Activated CD8-positive, alpha-beta memory T cell treated with anti-CD3 and anti-CD28 coated beads for 4 hours (primary cell): ENCODE measurements at places on chromosomes 2 and 18.

DNA sequence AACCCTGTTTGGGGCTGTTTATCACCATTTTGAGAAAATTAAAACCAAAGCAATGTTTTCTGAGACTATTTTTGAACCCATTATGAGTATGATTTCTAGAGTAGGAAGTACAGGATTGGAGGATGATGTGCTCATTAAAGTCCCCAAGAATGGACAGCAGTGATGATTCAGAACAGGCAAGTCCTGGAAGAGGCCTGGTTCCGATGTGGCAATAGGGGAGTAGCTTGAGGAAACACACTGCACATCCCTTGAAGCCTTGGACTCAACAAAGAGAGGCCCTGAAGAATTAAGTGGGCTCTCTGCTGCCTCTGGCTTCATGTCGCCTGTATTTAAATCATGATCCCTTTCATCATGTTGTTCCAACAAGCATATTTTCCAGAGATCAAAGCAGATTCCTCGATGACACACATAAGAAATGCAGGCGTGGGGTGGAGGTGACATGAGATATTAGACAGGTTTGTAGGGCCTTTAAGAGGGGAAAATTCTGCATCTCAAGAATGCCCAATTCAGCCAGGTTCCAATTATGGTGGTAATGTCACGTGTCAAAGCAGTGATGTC is 242.2 kb downstream of the FHOD3 start:
- no peak for DNase-seq

GRCh38 chr2:172985139-172985892 is 90.3 kb upstream of the MAP3K20 start:
- no peak for DNase-seq

GRCh38 chr18:13269013-13269280 is 50.4 kb downstream of the LDLRAD4 start:
- no peak for DNase-seq

DNA sequence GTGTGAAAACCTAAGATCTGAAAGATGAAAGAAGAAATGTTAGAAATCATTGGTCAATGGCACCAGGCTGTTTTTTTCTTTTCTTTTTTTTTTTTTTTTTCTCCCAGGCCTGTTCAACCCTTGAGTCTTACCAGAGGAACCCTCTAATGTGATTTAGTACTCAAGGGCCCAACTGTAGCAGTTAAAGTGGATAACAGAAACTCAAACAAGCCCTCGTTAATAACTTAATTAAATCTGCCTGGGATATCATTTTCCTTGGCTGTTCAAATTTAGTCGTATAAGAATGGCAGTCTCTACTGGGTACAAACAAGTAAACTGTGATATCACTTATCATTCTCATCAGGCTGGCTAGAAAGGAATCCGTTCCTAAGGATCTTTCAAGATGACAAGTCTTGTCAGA is 16.5 kb downstream of the ARL4C start:
- DNase-seq: no peak

DNA sequence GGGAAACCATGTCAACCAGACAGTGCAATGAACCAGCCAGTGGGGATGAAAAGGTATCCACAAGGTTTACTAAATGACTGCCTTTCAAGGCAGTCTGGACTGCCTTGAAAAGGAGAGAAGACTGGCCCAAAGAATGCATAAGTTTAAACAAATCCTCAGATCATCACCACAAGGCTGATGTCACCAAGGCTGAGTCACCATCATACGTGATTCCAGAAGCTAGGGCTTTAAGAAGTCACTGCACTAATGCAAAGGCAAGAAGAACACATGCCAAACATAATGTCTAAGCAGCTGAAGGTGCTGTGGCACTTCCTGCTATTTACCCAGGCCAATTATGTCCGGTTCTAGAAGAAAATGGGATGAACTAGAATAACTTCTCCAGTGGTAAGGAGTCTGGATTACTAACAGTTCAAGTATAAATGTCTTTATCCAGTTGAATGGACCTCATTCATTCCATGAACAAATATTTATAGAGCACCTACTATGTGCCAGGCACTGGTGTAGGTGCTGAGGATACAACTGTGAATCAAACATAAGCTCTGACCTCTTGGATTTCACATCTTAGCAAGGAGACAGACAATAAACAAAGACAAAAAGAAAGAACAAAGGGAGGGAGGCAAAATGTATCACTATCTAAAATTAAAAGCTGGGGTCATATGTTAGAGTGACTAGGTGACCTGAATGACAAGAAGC is 37.6 kb upstream of the ONECUT2 start:
- no peak for DNase-seq

- DNase-seq: no peak
Measured at GRCh38 chr2:25483607-25484266, 142.0 kb upstream of the DNMT3A start.

DNA sequence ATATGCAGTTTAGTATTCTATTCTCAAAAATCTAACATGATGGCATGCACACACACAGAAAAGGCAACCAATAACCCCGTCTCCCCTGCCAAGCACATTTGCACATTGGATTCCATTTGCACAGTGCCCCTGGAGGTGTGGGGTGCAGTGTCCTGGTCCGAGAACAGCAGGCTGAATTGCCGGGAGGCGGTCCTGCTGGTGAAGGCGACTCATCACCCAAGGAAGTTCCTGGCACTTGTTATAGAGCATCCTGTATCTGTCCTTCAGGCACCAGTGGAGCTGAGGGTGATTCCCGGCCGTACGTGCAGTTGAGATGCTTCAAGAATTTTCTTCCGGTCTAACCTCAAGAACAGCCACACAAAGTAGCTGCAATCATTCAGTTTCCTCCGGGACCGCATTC is 73.0 kb upstream of the RAB12 start:
- DNase-seq: no peak

DNA sequence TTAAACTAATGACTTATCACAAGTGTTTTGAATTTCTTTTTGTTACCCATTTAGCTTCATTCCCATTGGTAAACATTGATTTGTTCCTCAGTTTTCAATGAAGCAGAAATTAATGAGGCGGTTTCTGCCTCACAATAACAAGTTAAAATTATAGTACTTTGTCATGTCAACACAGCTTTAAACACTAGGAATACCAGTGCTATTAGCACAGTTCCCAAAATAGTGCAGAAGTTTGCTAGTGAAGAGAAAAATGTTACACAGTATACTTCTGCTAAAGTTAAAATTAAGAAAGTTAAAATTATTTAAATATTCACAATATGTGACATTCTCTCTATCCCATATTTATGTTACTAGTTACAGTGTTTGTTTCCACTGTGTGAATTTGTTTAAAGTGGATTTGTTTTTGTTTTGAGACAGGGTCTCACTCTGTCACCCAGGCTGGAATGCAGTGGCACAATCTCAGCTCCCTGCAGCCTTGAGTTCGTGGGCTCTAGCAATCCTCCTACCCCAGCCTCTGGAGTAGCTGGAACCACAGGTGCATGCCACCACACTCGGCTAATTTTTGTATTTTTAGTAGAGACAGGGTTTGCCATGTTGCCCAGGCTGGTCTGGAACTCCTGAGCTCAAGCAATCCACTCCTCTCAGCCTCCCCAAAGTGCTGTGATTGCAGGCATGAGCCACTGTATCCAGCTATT is 3.8 kb upstream of the CHN1 start:
- DNase-seq: no peak

DNA sequence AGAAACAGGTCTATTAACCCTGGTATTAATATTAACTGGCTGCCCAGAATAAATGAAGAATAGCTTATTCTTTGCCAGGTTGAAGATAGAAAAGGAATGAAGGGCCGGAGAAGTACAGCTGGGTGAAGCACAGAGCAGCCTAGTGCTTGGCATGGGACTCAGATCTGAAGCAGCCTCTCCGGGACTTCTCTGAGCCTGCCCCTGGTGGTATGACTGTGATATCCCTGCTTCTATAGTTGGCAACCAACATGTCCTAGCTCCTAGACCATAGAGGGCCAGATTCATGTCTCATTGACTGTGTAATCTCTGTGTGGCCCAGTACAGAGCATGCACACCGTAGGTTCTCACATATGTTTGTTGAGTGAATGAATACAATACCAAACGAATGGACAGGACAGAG is 107.8 kb downstream of the MSH2 start:
- DNase-seq: no peak

- DNase-seq: no peak
Measured at GRCh38 chr2:36797324-36798070, 101.0 kb downstream of the VIT start.

GRCh38 chr18:48599391-48599790 is 60.6 kb downstream of the CTIF start:
- DNase-seq: no peak

GRCh38 chr2:86142436-86143257 is 36.6 kb downstream of the PTCD3 start:
- DNase-seq: no peak

DNA sequence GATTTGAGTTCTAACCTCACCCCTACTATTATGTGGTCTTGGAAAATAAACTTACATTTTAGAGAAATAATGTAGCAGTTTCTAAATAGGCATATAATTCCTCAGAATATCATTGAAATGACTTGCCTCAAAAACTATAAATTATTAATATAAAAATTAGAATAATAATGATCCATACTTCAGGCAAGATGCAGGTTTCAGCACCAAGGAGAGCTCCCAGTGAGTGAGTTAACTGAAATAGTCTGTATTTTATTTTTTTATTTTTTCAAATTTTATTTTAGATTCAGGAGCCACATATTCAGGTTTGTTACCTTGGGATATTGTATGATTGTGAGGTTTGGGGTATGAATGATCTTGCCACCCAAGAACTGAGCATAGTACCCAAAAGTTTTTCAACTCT is 472.2 kb upstream of the DCC start:
- no peak for DNase-seq

DNA sequence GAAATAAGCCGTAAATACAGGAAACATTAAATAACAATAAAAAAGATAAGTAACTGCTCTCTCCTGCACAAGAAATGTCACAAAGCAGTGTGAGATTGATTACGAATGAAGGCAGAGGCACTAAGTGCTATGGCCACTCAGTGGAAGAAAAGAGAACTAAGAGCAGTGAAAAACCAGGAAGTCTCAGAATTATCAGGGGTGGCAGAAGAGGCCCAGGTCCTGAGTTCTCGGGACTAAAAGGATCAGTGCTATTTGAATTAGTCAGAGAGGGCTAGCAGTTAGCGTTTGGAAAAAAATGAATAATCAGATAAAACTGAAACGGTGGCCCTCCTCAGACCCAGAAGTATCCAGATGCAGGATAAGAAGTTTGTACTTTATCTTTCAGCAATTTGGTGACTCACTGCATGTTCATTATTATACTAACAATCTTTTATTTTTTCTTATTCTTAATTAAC is 367.1 kb downstream of the ZEB2 start:
- DNase-seq: no peak

- no peak for DNase-seq
Measured at GRCh38 chr2:238793801-238794449, 54.0 kb upstream of the TWIST2 start.

DNA sequence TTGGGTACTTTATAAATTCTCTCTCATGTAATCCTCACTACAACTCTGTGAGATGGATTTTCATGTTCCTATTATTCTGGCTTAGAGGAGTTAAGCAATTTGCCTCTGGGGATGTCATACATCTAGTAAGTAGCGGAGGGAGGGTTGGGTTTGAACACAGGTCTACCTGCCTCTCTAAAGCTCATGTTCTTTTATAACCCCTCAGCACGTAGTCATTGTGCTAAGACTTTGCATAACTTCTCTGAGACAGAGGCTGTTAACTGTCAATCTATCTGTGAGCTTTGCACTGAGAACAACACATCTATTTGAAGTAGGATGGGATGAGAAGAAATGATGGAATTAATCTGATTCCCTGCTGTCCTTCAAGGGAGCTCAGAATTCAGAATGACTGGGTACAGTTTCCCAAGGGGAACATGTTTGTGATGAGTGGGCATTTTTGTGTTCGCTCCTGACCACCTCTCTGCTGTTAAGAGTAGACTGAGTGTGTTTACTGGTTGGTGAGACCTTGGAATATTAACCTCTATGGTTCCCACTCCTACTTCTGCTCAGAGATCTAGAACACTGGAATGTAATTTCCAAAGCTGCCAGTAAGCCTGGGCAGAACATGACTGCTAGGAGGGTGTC is 320.7 kb downstream of the SLC8A1 start:
- DNase-seq: no peak

- DNase-seq: no peak
Measured at GRCh38 chr2:67560771-67561456, 163.8 kb downstream of the ETAA1 start.

GRCh38 chr2:161096336-161096735 is 63.9 kb upstream of the TANK start:
- no peak for DNase-seq
